Muscle of leg (tissue), 16 donors: ENCODE measurements at places on chromosomes 11 and 22.
A peak's percentile ranks its signal among the peaks of the same experiment; 100 is the strongest.

DNA sequence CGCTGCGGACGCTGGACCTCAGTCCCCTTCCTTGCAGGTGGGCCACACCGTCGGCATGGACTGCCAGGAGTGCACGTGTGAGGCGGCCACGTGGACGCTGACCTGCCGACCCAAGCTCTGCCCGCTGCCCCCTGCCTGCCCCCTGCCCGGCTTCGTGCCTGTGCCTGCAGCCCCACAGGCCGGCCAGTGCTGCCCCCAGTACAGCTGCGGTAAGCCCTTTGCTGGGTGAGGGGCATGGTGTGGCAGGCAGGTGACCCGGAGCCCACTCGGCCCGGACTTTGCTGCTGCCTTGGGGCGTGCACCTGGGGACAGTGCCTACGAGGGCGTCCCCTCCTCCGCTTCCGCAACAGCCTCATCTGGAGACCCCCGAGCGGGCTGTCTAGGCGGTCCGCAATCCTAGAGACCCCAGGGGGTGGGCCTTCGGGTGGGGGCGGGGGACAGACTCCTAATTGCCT is 25.4 kb upstream of the MUC5B start:
- no peak for DNase-seq

- no peak for DNase-seq
Measured at GRCh38 chr22:44738347-44738715, 14.0 kb upstream of the ARHGAP8 start.

- peak; percentile 82 for DNase-seq
Measured at GRCh38 chr11:116888024-116888423, 50.6 kb upstream of the APOA1 start.

DNA sequence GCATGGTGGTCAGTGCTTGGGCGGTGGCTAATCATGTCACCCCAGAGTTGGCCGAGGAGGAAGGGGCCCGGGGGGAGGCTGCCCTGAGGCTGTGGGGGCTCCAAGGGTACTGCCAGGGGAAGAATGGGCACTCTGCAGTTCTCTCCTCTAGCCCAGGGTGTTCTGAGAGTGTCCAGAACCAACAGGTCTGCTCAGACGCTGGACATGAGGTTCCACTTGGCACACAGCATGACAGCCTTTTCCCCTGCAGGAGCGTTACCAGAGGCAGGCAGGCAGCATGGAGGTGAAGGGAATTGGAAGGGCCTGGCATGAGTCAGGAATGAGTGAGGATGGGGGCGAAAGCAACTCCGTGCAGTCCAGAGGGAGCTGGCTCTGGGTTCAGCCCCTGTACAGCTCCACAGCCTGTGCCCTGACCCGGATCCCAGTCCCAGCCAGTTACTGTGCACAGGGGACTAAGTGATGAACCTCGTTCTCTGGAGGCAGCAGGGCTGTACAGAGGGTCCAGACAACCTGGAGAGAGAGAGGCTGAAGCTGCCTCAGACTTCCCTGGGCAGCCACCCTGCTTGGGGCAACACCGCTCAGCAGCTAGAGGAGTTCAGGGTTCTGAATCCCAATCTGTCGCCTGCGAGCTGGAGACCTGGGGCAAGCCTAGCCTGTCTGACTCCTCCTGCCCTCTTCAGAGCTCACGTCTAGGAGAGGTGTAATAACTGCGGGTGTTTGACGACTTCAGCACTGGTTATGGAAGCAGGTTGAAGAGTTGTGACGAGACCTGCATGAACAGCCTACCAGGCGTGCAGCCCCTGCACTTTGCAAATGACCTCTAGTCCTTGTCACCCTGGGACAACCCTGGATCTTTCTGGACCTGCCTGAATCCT is 14.7 kb upstream of the TUB start:
- no peak for DNase-seq

GRCh38 chr11:123194337-123195187 is 486 bp downstream of the CLMP start:
- peak; percentile 62 for DNase-seq

- DNase-seq: no peak
Measured at GRCh38 chr11:113106507-113106906, 145.3 kb downstream of the NCAM1 start.

- no peak for DNase-seq
Measured at GRCh38 chr11:22082178-22082577, 110.7 kb upstream of the ANO5 start.

DNA sequence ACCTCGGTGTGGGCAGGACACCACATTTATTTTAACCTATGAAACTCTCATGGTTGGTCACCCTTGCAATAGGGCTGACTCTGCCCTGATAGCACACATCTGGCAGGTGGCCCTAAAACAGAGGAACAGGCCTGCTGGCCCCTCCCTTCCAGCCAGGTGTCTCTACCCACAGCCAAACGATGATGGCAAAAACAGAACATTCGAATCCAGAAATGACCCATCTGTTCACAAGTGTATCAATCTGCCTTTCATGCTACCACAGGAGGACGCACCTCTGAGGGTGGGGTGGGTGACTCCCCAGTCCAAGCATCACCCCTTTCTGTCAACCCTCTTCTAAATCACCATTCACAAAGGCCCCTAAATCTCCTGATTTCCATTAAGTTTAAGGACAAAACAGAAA is 118.1 kb downstream of the ETS1 start:
- no peak for DNase-seq

DNA sequence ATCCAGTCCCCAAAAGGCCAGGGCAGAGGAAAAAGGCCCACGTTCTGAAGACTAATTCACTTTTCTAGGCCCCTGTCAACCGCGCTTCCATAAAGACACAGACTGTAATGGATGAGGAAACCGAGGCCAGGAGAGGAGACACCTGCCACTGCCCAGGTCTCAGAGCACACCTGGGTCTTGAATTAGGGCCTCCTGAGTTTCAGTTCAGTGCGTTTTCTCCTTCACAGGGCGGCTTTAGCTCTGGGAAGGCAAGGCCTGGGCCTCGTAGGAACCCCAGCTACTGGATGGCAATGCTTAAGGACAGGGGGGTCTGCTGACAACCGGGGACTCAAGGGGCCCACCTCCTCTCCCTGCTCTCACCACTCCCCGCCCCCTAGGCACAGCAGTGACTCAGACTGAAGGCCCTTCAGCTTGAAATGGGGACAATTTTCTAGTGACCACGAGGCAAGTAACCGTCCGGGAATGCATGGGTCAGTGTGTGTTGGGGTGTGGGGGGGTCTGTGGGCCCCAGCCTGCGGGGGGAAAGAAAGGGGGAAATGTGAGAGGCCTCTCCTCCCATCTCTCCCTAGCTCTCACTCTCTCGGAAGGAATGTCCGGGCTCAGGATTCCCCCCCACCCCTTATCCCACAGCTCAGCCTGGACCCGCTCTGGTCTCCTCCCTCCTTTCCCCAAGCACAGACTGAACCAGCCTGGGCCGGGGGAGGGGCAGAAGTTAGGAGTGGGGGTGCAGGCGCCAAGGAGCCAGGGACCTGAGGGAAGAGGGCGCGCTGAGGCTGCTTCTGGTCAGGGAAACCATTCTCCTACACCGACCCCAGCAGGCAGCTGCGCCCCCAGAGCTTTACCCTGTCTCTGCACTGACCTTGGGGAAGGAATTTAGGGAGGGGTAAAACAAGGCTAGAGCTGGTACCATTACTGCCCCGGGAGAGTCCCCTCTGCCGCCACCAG is 17.2 kb downstream of the CREB3L1 start:
- peak; percentile 85 for DNase-seq

DNA sequence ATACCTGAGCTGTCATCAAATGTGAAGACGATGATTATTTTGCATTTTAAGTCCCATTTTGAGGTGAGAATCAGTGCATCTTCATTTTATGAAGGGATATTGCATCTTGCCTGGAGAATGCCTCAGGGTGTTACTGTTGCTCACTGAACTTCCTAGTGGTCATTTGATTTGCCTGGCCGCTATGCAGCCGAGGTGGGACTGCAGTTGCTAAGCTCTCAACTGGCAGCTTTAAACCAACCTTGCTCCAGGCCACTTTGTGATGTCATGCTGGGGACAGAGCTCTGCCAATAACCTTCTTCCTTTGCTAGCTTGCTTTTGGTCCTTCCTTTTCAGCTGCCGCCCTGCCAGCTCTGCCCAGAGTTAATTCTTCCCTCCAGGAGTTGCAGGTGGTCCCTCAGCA is 409.4 kb upstream of the B3GAT1 start:
- no peak for DNase-seq

- DNase-seq: peak; percentile 50
Measured at GRCh38 chr22:31104869-31105268, 2.5 kb downstream of the SELENOM start.

GRCh38 chr11:94793822-94794221 is 25.7 kb downstream of the AMOTL1 start:
- DNase-seq: no peak

DNA sequence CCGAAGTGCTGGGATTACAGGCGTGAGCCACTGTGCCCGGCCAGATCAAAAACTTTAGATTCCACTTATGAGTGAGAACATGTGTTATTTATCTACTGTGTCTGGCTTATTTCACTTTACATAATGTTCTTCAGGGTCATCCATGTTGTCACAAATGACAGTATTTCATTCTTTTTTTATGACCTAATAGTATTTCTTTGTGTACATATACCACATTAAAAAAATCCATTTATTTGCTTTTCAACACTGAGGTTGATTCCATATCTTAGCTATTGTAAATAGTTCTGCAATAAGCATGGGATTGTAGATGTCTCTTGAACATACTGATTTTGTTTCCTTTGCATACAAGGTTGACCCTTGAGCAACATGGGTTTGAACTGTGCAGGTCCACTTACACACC is 13.2 kb upstream of the SCGB1D1 start:
- no peak for DNase-seq

DNA sequence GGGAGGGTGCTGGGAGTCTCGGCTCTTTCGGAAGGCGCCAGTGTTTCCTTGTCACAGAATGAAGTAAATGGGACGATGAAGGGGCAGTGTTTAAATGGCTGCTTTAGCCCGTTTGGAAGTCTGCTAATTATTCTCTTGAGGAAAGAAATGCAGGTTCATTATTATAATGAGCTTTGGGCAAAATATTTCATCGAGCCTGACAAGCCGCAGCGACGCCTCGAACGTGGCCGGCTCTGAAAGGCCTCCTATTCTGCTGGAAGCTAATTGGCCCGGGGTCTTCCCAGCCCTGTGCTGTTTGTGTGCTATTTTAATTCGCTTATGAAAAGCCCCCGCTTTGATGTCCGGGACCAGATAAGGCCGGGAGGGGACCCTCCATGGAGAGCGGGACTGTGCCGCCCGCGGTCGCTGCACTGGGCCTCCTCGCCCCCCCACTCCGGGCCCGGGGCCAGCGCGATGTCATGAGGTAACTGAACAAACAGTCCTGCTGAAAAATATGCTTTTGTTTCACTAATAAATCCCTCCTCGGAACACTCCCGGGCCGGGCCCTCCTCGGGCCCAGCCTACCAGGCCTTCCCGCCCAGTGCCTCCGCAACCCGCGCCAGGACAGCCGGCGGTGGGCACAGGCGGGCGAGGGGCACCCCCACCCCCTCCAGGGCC is 78.4 kb downstream of the CDKN1C start:
- peak; percentile 83 for DNase-seq
